ENCODE measurements at places on chromosomes 1 and 21. TPM values are rescaled to one million over a fixed set of nuclear protein-coding genes. Genes with fewer than 3 reads are reported as not detected.

The FMO3 gene
- 0.48 TPM for total RNA-seq

The HMGCS2 gene
- 11.6 TPM for total RNA-seq

The AMY1A gene
- not detected for total RNA-seq

The DRAXIN gene
- 0.21 TPM for total RNA-seq

- DNase-seq = no peak
These were observed 143.1 kb upstream of the SLC45A1 start for GRCh38 chr1:8174807-8175206.

GRCh38 chr1:86207323-86207722 lies 50.8 kb upstream of the COL24A1 start:
- DNase-seq = no peak

GRCh38 chr1:111690306-111690617 lies 48.9 kb downstream of the INKA2 start:
- peak; percentile 46 for DNase-seq

- DNase-seq = no peak
These were observed 1.4 kb downstream of the SLC9A1 start for GRCh38 chr1:27153549-27153886.

DNA sequence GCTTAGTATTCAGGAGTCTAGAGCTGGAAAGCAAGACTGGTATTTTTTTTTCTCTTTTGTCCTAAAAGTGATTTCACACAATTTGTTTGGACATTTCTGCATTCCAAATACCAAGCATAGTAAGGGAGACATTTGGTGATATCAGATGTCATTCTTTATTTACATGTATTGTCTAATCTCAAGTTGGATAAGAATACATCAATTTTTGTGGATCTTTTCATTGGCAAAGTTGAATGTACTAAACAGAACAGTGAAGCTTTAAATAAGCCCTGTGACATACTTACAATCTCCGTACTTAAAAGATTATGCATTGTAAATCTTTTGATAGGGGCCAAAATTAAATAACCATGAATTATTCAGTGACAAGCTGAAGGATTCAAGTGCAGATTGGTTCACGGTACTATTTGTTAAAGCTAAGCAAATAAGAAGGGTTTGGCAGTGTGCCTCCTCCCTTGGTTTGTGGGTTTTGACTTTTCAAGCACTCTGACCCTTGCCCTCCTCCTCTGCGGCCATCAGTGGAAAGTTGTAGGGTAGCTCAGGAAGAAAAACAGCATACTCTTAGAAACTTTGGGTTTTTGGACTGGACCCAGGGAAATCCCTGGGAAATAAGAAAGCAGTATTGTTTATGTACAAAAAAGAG lies 663.7 kb downstream of the ADGRL2 start:
- DNase-seq = no peak

- DNase-seq = no peak
These were observed 39.6 kb downstream of the KCTD3 start for GRCh38 chr1:215606564-215607168.

Measured in urinary bladder (tissue), 4 donors.